ENCODE measurements at places on chromosomes 6 and 20. TPM values are rescaled to one million over a fixed set of nuclear protein-coding genes. Genes with fewer than 3 reads are reported as not detected.

GFRA4 gene
- not detected for total RNA-seq

DNA sequence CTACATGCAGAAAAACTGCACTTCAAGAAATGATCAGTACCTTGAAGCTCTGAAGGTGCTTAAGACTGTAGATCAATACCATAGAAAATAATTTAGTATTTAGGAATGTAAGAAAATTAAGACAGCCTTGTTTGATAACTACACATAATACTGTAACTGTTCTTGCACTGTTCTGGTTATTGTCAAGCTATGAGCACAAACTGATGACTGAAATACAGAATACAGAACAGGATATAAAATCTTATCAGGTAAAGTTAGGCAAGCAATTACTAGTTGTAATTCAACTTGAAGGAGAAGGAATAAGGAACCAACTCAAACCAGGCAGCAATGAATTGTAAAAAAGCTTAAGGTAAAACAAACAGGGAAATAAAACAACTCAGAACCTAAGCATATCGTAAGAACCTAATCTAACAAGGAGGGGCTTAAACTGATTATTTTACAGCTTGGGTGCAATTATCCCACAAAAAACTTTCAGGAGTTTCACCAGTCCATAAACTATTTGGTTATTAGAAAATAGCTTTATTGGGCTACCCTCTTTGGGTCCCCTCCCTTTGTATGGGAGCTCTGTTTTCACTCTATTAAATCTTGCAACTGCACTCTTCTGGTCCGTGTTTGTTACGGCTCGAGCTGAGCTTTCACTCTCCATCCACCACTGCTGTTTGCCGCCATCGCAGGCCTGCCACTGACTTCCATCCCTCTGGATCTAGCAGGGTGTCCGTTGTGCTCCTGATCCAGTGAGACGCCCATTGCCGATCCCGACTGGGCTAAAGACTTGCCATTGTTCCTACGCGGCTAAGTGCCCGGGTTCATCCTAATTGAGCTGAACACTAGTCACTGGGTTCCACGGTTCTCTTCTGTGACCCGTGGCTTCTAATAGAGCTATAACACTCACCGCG is 97.7 kb downstream of the ATG5 start:
- H3K4me1 ChIP-seq, result no peaks in the 10 kb centered on the region
- peaks cover 2% of the 10 kb centered on the region for H3K36me3 ChIP-seq
- no peak for DNase-seq
- no peaks in the 10 kb centered on the region for H3K27me3 ChIP-seq
- no peak overlapping the region for H3K27ac ChIP-seq

GRCh38 chr6:16004934-16005679 is 123.8 kb upstream of the MYLIP start:
- no peak for DNase-seq
- H3K4me3 ChIP-seq, result no peak overlapping the region
- H3K27me3 ChIP-seq, result no peaks in the 10 kb centered on the region
- H3K36me3 ChIP-seq, result no peaks in the 10 kb centered on the region

DNA sequence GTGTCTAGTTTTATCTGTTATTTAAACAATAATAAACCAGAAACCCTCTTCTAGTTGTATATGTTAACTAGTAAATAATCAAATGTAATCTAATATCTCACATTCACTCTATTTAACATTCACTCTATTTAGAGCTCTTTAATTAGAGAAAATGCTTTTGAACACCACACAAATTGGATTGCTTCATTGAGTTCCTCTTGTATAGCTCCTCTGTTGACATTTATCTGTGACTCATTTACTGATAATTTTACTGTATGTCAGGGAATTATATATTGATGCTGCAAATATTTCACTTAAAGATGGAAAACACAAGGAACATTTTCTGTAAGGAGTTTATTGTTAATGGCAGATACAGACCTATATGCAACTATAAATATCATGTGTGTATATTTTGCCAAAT is 594.6 kb downstream of the COL12A1 start:
- H3K4me3 ChIP-seq, result no peak overlapping the region
- no peaks in the 10 kb centered on the region for H3K27me3 ChIP-seq
- H3K4me1 ChIP-seq, result no peaks in the 10 kb centered on the region
- DNase-seq, result no peak
- H3K36me3 ChIP-seq, result no peaks in the 10 kb centered on the region

DNA sequence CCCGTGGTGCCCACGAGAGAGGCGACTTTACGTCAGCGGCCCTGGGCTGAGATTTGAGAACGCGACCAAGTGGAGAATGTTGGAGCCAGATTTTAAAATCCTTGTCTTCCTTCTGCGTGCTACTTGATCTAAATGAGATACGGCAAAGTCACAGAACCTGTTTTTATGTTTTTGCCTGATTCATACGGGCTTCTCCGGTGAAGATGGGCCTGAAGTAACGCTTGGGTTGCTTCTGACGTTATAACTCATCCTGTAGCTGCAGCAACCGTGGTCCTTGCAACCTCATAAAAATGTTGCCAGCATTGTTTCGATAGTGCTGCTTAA is 462 bp upstream of the SLC35B3 start:
- no peaks in the 10 kb centered on the region for H3K27me3 ChIP-seq
- H3K27ac ChIP-seq, result peak overlapping the region; percentile 90
- H3K4me3 ChIP-seq, result peak overlapping the region; percentile 95
- DNase-seq, result no peak
- no peaks in the 10 kb centered on the region for H3K36me3 ChIP-seq

GRCh38 chr20:31723069-31723318 is 326 bp upstream of the BCL2L1 start:
- H3K4me3 ChIP-seq, result peak overlapping the region; percentile 99
- peak overlapping the region; percentile 96 for H3K27ac ChIP-seq
- H3K27me3 ChIP-seq, result no peaks in the 10 kb centered on the region
- peaks cover 8% of the 10 kb centered on the region for H3K36me3 ChIP-seq
- DNase-seq, result no peak

Measured in CD4-positive, alpha-beta T cell (primary cell).